Upper lobe of left lung (tissue), 6 donors: ENCODE measurements at places on chromosomes 5 and 9. TPM values are rescaled to one million over a fixed set of nuclear protein-coding genes. Genes with fewer than 3 reads are reported as not detected.

GRCh38 chr9:37157726-37158377 lies 37.5 kb downstream of the ZCCHC7 start:
- no peak for DNase-seq
- H3K4me3 ChIP-seq, result no peak overlapping the region
- H3K36me3 ChIP-seq, result peaks cover 6% of the 10 kb centered on the region

DNA sequence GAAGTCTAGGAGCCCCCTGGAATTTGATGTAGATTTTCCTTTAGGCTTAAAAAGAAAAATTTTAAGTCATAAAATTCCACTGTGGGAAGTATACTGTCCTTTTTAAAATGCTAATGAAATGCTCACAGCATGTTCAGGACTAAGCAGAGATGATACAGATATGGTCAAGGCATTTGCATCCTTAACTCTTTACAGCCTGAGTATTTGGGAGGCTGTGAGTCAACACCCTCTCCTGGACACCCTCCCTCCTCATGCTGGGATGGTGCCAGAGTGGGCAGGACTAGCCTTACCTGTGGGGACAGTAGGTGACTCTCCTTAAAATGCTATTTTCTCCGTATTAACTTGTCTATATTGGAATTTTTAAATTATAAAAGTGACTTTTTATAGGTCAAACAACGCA lies 197.4 kb upstream of the ELL2 start:
- H3K27me3 ChIP-seq, result no peaks in the 10 kb centered on the region
- H3K36me3 ChIP-seq, result no peaks in the 10 kb centered on the region
- DNase-seq, result no peak
- H3K27ac ChIP-seq, result no peak overlapping the region
- H3K4me3 ChIP-seq, result no peak overlapping the region
- no peaks in the 10 kb centered on the region for H3K4me1 ChIP-seq

GRCh38 chr9:134891053-134891452 lies 10.4 kb downstream of the FCN2 start:
- H3K27me3 ChIP-seq, result no peaks in the 10 kb centered on the region
- H3K27ac ChIP-seq, result no peak overlapping the region
- no peak overlapping the region for H3K4me3 ChIP-seq
- DNase-seq, result no peak

Gene ITK
- 5.2 TPM for total RNA-seq

DNA sequence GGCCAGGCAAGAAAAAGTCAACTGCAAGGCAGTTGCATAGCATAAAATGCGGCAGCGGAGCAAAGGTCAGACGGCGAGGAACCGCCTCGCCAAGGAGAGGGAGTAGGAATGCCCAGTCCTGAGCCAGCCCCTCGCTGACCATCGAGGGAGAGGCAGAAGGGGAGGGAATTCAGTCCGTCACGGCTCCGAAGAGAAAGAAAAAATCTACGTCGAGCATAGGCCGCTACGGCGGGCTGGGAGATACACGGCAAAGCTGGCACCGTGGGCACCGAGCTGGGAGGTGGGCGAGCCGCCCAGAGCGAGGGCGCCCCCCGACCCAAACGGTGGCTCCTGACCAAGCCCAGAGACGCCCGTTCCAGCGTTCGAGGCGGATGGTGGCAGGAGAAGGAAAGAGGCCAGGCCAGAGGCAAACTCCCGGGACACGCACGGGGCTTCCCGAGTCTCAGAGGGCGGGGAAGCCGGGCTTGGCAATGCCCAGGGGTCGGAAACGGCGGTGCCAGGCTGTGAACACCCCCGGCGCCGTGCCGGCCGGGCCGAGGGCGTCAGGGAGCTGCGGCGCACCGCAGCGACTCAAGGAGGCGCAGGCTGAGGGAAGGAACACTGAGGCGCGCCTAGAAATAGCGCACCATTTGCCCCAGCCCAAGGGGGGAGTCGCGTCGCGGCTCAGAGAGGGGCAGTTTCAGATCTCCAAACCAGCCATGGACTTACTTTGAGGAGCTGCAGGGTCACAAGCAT lies 518 bp downstream of the SPRY4 start:
- DNase-seq, result peak; percentile 39
- peak overlapping the region; percentile 81 for H3K4me3 ChIP-seq
- H3K36me3 ChIP-seq, result no peaks in the 10 kb centered on the region
- H3K27me3 ChIP-seq, result no peaks in the 10 kb centered on the region
- H3K4me1 ChIP-seq, result peaks cover 54% of the 10 kb centered on the region

GRCh38 chr5:169828385-169828784 lies 151.9 kb downstream of the INSYN2B start:
- H3K36me3 ChIP-seq, result no peaks in the 10 kb centered on the region
- H3K27ac ChIP-seq, result no peak overlapping the region
- H3K4me3 ChIP-seq, result no peak overlapping the region
- H3K4me1 ChIP-seq, result no peaks in the 10 kb centered on the region
- no peak for DNase-seq

Gene AQP7
- 4.6 TPM for total RNA-seq

DNA sequence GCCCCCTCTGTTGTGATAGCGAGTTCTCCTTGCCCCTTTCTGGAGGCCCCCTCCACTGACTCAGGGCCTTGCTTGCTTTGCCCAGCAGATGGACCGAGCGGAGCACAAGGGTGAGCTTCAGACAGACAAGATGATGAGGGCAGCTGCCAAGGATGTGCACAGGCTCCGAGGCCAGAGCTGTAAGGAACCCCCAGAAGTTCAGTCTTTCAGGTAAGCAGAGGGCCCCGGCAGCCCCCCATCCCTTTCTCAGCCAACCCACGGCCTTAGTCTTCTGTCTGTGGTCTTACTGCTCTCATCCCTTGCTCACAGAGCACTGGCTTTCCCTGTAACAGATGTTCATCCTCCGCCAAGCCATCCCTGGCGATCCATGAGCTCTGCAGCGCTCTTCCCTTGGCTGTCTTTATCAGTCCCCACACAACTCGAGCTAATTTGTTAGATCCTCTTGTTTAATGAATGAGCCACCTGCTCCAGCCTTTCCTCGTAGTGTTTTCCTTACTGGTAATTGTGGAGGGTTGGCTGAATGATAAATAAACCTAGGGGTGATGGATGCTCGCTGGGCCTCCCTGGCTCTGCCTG lies 18.4 kb upstream of the RARS1 start:
- H3K4me3 ChIP-seq, result no peak overlapping the region
- no peaks in the 10 kb centered on the region for H3K27me3 ChIP-seq
- H3K4me1 ChIP-seq, result no peaks in the 10 kb centered on the region
- H3K27ac ChIP-seq, result no peak overlapping the region
- DNase-seq, result no peak

- no peak for DNase-seq
- H3K27me3 ChIP-seq, result no peaks in the 10 kb centered on the region
- no peak overlapping the region for H3K27ac ChIP-seq
- H3K36me3 ChIP-seq, result no peaks in the 10 kb centered on the region
- no peaks in the 10 kb centered on the region for H3K4me1 ChIP-seq
- no peak overlapping the region for H3K4me3 ChIP-seq
Measured at GRCh38 chr9:116927726-116928125, 240.6 kb downstream of the TRIM32 start.

DNA sequence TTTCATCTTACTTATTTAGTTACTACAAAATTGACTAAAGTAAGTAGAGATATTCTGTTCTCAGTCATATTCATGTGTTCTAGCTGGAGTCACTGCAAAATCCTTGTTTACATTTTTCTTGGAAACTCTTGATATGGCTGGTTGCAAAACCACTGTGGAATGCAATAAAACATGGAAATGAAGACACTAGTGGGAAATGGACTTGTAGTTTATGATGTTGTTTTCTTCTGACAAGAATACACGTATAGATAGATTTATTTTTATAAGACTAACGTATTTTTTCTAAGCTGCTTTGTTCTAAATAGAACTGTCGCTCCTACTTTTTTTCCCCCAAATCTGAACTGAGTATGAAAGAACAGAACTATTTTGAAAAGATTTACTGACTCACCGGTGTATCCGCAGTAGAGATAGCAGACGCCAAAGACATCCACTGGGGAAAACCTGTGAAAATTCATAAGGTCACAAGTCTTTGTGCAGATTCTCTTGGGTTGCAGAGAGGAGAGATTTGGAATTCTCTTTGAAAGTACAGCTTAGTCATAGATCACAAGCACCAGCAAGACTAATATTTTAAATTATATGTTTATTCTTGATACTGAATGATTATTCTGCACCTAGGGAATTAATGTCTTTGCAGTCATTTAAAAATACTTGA lies 119.6 kb upstream of the TAF11L2 start:
- H3K4me3 ChIP-seq, result no peak overlapping the region
- no peak for DNase-seq
- H3K27ac ChIP-seq, result no peak overlapping the region
- H3K4me1 ChIP-seq, result no peaks in the 10 kb centered on the region
- H3K27me3 ChIP-seq, result no peaks in the 10 kb centered on the region
- H3K36me3 ChIP-seq, result no peaks in the 10 kb centered on the region

Gene CCL21
- total RNA-seq, result 28.1 TPM

Gene TMEM174
- total RNA-seq, result not detected

Gene PHF24
- not detected for total RNA-seq

DNA sequence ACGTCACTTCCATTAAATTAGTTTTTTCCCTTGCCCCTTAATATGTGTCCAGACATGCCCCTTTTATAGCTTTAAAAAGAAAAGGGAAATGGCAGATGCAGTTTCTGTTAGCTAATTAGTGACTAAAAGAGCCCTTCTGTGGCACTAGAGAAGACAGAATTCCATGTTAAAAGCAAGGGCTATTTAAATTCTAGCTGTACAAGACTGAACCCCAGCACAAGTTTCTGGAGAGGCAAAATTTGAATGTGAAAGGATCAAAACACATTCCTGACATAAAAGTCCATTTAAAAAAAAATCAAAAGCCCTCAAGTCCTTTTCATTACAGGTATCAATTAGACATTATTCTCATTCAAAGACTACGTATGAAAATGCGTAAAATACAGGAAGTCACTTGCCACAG lies 78.7 kb downstream of the HAPLN1 start:
- no peak overlapping the region for H3K27ac ChIP-seq
- H3K27me3 ChIP-seq, result no peaks in the 10 kb centered on the region
- H3K4me3 ChIP-seq, result no peak overlapping the region
- H3K4me1 ChIP-seq, result no peaks in the 10 kb centered on the region
- DNase-seq, result no peak
